ENCODE measurements at places on chromosomes 7 and 10. TPM values are rescaled to one million over a fixed set of nuclear protein-coding genes. Genes with fewer than 3 reads are reported as not detected.

The KLF14 gene
- not detected for total RNA-seq

The MYL10 gene
- total RNA-seq: not detected

The ANXA11 gene
- 51.1 TPM for total RNA-seq

The SAMD9 gene
- 18.3 TPM for total RNA-seq

DNA sequence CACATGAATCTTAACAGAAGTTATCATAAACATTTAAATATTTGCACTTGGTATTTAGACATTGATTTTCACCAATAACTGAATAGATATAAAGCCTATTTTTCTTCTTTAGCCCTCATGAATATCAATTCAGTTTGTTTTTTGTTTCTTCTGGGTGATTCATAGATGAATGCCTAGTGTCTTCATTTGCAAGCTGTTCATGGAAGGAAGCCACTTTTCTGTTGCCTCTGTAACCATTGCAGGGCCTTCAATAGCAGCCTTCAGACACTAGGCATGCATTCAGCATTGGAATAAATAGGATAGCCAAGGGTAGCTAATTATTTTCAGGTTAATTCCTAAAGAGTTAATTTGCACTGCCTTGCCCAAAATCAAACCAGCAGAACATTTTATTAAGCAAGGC is 375.3 kb downstream of the DPP6 start:
- DNase-seq: no peak

GRCh38 chr7:118615-119391 is 73.6 kb upstream of the FAM20C start:
- no peak for DNase-seq

- no peak for DNase-seq
Observed at GRCh38 chr7:3649678-3650440, 348.8 kb downstream of the SDK1 start.

Data from fibroblast of the aortic adventitia (primary cell).